HFFc6 (cell line): ENCODE measurements at places on chromosomes 7 and 10.
A peak's percentile ranks its signal among the peaks of the same experiment; 100 is the strongest.

GRCh38 chr7:128108641-128109423 is 77.6 kb upstream of the LRRC4 start:
- no peak for DNase-seq

DNA sequence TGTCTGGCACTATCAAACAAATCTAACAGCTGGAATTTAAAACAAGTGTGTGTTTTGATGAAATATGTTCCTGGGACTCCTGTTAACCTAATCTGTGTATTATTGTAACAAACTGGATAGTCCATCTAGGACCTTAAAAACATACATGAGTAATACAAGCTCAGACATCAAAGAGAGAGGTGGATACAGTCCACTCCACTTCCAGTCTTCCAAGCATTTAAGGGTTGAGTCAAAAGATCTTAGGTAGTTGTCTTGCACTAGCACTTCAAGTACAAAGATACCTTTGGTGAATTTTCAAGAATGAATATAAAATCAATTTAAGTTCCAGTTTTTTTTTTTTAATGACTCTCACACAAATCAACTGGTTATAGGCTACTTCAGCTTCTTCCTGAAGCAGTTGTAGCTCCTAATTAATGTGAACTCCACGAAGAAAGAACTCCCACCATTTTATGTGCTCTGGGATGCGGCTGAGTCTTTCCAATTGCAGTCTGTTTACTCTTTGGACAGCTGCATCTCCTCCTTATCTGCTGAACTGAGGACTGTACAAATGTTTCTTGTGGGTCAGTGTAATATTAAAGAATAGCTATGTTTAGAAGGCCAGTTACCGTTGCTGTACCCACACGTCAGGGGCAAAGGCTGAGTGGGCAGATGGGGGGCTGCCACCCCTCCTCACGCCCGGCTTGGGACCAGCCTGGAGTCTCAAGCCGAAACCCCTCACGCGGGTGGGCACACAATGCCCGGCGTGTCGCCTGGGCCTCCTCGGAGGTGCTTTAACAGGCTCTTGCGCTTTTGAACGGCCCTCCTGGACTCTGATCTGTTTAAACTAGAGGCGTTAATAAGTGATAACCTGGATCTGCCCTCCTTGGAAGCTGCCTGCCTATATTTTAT is 2.9 kb upstream of the IGF2BP3 start:
- no peak for DNase-seq

- no peak for DNase-seq
Observed at GRCh38 chr7:2640846-2641316, 9.1 kb downstream of the TTYH3 start.

GRCh38 chr10:133379152-133379800 is at the start of gene PAOX:
Gene PAOX (plus strand): TSS chr10:133379262. CDS start chr10:133379317, 55 bp downstream.
- peak; percentile 33 for DNase-seq

- DNase-seq: no peak
Observed at GRCh38 chr7:103795787-103796186, 193.7 kb downstream of the RELN start.

DNA sequence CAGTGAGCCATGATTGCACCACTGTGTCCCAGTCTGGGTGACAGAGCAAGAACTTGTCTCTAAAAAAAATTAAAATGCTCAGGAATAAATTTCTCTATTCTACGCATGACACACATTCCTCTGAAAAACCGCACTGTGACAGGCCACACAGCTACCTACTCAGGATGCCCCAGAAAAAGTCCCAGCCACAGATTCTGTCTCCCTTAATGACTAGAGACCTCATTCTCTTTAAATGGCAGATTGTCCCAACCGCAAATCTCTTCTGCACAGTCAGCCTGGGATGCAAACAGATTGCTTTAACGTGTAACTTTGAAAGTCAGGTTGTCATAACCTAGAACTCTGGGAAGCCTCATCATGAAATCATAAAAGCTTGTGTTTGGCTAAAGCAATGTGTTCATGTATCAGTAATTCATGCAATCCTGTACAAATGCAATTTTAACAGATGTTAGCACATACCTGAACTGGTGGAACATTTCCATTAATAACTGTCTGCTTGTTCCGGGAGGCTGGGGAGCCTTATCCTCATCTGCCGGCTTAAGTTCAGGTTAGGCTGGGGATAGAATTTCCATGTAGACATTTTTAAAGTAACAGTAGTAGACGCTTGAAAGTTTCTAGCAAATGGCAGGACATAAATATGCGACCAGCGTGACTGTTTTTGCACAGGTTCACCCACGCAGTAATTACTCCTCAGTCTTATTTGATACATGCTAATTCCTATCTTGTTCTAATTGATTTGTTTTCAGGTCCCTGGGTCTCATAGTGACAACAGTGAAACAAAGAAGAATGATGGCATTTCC is 26.2 kb upstream of the MSRB2 start:
- DNase-seq: no peak

- peak; percentile 68 for DNase-seq
Observed at GRCh38 chr10:70458329-70459060, 17.0 kb upstream of the NODAL start.

GRCh38 chr10:108252771-108253170 is 1088.3 kb upstream of the SORCS1 start:
- no peak for DNase-seq

DNA sequence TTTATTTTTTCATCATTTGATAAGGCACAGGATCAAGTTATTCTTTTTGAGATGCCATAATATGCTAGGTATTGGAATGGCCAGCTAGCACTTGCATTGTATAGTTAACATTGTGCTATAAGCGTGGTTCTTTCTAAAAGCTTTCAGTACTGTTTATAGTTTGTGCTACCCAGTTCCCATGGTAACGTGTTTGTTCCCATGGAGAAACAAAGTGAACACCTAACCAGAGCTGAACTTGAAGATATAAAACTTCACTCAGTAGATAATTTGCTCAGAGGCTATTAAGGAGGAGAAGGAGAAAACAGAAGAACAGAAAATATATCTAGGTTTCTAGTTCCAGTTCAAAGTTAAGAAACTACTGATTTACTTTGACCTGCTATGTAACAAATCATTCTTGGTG is 23.6 kb upstream of the ITGB8 start:
- DNase-seq: no peak

- no peak for DNase-seq
Observed at GRCh38 chr7:107179326-107180164, 10.7 kb downstream of the HBP1 start.

GRCh38 chr10:38146579-38147333 is 52.6 kb downstream of the ZNF37A start:
- no peak for DNase-seq

GRCh38 chr7:29281782-29282541 is 87.4 kb downstream of the CHN2 start:
- DNase-seq: peak; percentile 4

GRCh38 chr7:157044147-157044687 is 33.8 kb upstream of the MNX1 start:
- DNase-seq: no peak

- peak; percentile 16 for DNase-seq
Observed at GRCh38 chr7:104160375-104160774, 47.4 kb downstream of the ORC5 start.

DNA sequence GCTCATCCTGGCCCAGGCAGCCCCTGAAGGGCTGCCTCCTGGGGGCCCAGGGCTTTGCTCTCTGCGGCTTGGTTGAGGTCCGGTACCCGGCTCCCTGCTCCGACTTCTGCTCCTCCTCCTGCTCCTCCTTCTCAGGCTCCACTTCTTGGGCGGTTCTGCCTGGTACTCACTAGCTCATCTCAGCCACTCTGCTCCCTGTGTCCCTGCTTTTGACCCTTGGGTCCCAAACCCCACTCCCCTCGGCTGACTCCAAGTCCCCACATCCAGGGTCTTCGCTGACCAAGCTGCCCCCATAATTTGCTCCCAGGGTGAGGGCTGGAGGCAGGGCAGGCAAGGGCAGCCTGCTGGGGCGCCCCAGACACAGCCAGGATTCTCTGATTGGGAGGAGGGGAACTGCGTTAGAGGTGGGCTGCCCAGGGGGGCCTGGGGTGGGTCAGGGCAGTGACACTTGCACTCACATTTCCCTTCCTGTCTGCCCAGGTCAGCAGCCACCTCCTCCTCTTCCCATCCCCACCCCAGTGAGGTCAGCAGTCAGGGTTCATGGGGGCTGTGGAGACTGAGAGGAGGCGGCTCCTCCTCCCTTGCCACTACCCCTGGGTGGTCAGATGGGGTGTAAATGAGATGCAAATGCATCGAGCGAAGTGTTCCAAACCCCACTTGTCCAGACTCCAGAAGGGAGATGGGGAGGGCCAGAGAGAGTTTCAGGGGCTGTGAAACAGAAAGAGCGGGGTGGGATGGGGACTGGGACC is 2.2 kb downstream of the SMARCD3 start:
- DNase-seq: no peak

GRCh38 chr7:39609113-39609934 is 14.0 kb upstream of the RALA start:
- DNase-seq: peak; percentile 36

GRCh38 chr10:132142396-132143161 is 44.2 kb upstream of the DPYSL4 start:
- no peak for DNase-seq
